ENCODE measurements at places on chromosomes 7 and 10.

DNA sequence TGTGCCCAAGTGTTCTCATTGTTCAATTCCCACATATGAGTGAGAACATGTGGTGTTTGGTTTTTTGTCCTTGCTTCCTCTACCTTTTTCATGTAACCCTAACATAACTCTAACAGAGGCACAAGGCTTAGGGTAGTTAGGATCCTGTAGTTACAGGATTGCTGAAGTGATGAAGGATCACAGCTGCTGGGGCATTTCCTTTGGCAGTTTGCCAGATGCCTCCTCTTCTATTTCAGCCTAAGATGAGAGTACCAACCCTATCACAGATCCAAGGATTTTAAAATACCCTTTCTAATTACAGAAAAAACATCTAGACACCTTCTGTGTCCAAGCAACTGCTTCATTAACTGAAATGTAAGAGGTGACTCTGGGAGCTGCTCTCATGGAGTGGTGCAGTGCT, 141.7 kb upstream of the COL1A2 start:
- no peak for DNase-seq

DNA sequence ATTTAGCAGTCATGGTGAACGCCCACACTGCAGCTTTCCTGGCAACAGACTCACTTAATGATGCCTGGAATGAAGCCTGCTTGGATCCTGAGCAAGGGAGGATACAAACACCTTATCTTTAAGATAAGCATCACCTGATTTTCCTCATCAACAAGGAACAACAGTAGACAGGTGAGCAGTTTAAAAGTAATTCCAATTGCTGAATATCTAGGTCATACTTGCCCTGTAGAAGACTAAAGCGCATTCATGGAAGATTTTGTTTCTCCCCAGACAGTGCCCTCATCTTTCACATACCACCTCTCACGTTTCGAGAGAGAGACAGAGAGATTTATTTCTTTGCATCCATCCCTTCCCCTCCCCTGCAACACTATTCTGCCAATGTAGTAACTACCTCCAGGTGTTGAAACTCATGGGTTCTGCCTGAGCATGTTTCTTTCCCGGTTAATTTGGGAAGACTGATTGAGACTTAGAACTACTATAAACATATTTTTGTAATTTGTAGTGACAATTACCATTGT, 660.7 kb downstream of the PARD3 start:
- DNase-seq: no peak

DNA sequence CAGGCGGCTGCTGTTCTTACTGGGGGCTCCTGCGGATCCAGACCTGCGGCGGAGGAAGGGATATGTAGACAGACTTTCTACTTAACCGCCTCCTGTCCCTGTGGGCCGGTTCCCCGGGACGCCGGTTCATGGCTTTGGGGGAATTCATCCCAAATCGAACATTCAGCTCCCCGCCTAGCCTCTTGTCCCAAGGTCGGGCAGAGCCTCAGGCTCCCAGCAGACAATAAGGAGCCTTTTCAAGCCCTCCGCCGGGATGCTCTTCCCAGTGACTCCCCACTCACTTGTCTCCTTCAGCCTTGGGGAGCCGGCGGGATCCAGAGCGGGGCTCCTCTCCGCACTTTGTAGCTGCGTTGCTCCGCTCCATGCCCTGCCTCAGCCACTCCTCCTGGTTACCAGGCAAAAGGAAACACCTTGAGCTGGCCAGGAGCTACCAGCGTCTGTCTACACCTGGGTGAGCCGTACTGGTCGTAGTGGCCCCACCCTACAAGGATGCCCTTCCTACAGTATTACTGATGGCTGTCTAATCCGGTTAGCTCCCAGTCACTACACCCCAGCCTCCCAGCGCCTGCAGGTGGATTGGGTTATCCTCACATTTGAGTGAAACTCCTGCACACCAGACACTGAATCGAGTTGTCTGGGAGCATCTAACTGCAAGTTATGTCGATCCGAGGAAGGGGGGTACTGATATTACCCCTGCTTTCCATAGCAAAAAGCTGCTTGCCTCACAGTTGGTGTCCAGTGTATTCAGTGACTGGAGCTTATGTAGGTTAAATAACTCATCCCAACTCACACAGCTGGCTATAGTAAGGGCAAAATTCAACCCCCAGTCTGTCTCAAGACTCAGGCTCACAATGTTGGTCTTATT, at the start of gene C10orf95:
TSS of gene C10orf95 (minus strand) at position 439 of the 865 bp plus-strand sequence. CDS start 450 bp downstream, outside the sequence.
- DNase-seq: no peak

DNA sequence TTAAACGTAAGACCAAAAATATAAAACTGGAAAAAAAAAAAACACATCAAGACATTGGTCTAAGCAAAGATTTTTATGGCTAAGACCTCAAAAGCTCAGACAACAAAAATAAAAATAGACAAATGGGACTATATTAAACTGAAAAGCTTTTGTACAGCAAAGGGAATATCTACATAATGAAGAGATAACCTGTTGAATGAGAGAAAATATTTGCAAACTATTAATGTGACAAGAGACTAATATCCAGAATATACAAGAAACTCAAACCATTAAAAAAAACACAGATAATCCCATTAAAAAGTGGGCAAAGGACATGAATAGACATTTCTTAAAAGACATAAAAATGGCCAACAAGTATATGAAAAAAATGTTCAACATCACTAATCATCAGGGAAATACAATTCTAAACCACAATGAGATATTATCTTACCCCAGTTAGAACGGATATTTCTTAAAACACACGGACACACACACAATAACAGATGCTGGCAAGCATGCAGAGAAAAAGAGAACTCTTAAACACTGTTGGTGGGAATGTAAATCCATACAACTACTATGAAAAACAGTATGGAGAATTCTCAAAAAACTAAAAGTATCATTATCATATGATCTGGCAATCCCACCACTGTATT, 28.8 kb downstream of the CNOT4 start:
- DNase-seq: no peak
